ENCODE measurements at places on chromosomes 11 and 22. TPM values are rescaled to one million over a fixed set of nuclear protein-coding genes. Genes with fewer than 3 reads are reported as not detected.

The TH gene
- not detected for total RNA-seq

The OR2AG1 gene
- not detected for total RNA-seq

The CUL5 gene
- 29.3 TPM for total RNA-seq

The ISX gene
- total RNA-seq: not detected

The DKK3 gene
- total RNA-seq: not detected

The B4GALNT4 gene
- total RNA-seq: 1.5 TPM

The SLC6A5 gene
- total RNA-seq: not detected

The OR2D2 gene
- total RNA-seq: not detected

The AHNAK gene
- 206 TPM for total RNA-seq

The CPT1B gene
- 107 TPM for total RNA-seq

The ASPHD2 gene
- total RNA-seq: 8.5 TPM

The C22orf31 gene
- total RNA-seq: not detected

The SCARF2 gene
- 1.1 TPM for total RNA-seq
